ENCODE measurements at places on chromosomes 4 and X. TPM values are rescaled to one million over a fixed set of nuclear protein-coding genes. Genes with fewer than 3 reads are reported as not detected.

Gene SPRY1
- polyA plus RNA-seq = 149 TPM

Gene ACOT9
- 63.2 TPM for polyA plus RNA-seq

Gene CCKAR
- polyA plus RNA-seq = not detected

Gene PNMA6F
- not detected for polyA plus RNA-seq

Gene FAM114A1
- polyA plus RNA-seq = 54.7 TPM

Gene TRIM75
- 0.22 TPM for polyA plus RNA-seq

Gene CXCL6
- 0.30 TPM for polyA plus RNA-seq

Gene GALNTL6
- 1.5 TPM for polyA plus RNA-seq

Gene DCAF12L2
- polyA plus RNA-seq = 6.7 TPM

Gene KDR
- 48.8 TPM for polyA plus RNA-seq

Gene F8A1
- polyA plus RNA-seq = 4.7 TPM

Gene EVC2
- polyA plus RNA-seq = 4.7 TPM

- peak; percentile 7 for DNase-seq
Observed at GRCh38 chr4:4284827-4285618, 4.9 kb downstream of the LYAR start.

DNA sequence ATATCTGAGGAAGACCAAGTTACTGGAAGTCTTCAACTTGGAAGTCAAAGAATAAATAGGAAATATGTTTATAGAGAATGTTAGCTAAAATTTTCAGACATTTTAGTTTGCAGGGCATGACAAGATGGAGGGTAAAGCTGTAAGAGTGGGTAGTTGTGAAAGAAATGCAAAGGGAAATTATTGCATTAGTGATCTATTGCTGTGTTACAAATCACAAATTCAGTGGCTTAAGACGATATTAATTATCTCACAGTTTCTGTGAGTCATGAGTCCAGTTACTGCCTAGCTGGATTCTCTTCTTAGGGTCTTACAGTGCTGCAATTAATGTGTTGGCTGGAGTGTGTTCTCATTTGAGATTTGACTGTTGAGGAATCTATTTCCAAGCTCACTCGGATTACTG, 62.9 kb upstream of the CAMK2D start:
- DNase-seq = no peak

DNA sequence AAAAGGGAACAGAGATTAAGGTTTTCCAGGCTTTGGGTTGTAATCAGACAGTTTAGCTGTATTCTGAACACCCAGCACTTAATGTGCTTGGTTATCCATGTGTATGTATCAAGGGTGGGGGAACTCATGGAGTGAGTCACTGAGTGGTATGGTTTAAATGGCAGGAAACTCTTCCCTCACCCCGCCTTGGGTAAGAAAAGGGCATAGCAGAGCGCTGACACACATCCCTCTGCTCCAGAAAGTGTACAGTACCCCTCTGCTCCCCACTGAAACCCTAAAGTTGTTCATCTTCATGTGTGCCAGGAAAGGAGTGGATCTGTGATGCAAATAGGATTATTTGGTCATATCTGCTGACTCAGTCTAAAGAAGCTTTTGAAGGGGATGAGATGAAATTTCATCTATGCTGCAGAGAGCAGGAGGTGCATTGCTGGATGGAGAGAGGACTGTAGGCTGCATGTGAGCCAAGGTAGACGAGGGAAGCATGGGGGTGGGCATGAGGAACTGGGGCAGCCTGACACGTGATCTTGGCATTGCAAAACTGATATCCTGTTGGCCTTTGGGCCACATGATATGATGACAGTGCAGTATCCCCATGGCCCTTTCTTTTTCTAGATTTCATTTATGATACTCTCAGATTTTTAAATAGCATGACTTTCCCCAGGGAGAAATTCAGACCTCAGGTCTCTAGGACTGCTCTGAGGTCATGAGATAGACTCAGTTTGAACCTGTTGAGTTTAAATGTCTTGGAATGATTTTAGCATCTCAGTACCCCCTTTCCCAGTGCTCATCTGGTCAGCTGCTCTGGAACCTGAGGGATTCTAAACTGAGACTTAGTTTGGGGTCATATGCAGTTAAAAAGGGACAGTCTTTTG, 84.8 kb downstream of the TMEM164 start:
- DNase-seq = no peak

GRCh38 chr4:84870398-84871163, 95.9 kb downstream of the WDFY3 start:
- no peak for DNase-seq

- no peak for DNase-seq
Observed at GRCh38 chr4:145154573-145154972, 25.8 kb downstream of the OTUD4 start.

- no peak for DNase-seq
Observed at GRCh38 chr4:97498875-97499274, 644.4 kb downstream of the STPG2 start.

DNA sequence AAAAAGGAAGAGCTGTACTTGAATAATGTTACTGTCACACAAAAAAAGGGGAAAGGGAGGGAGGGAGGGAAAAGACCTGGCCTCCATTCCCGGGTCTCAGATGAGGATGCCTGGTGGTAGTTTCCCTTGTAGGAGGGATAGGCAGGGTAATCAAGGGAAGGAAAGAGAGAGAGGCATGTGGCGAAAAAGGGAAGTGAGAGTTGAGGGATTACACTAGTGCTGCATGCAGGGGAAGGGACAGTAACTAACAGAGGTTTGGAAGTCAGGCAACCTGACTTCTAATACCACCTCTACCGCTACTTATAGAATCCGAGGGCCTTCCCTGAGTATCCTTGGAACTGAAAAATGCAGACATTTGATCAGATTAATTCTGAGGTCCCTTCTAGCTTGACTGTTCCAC, 821.7 kb upstream of the FTHL17 start:
- DNase-seq = no peak

DNA sequence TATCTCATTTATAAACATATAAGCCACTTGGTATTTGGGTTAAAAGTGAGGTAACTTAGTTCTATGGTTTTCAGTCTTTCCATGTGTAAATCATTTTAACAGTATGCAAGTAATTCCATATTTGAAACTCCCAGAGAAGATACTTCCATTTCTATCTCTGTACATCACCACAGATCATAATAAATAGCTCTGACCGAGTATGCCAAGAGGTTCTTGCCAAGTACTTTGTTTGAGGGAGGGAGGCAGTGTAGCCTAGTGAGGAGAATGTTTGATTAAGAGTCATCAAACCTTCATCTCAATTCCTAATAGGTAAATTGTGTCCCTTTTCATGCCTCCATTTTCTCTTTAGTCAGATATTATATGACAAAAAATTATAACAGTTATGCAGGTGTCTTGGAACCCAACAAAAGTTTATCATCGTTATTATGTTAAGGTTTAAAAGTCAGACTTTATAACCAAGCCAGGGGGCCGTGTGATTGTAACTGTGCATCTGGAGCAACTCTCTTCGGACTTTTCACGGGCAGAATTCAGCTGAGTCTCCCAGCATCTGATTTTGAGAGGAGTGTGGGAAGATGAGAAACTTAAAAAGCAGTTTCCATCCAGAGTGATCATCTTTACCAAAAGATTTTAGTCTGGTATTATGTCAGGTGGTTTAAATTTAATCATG, 123.8 kb downstream of the ANK2 start:
- DNase-seq = peak; percentile 76

DNA sequence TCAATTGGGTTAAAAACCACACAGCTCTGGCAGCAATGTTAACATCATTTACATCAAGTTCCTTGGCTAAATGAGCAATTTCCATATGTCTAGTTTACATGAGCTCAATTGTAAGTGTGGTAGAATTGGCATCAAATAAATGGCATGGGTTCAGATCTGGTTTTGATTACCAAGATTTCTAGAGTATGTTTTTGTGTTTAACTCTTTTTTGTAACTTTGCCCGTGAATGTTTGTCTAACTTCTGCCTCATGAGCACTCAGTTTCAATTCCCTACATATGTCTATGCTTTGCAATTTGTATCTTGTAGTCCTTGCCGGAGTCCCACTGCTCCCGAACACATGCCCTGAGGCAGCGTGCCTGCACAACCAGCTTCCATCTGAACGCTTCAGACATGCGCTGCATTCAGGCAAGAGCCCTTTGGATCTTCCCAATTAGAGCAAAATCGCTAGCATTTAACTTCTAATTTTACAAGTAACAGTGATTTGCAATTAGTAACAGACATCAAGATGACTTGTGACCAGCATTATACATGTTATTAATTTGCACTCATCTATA, 644.4 kb downstream of the TRIML1 start:
- no peak for DNase-seq

- peak; percentile 33 for DNase-seq
Observed at GRCh38 chr4:170089274-170089667, 485 bp downstream of the AADAT start.

- DNase-seq = no peak
Observed at GRCh38 chrX:41475191-41475590, 28.0 kb downstream of the NYX start.

- no peak for DNase-seq
Observed at GRCh38 chr4:148332486-148332885, 109.7 kb downstream of the NR3C2 start.

- no peak for DNase-seq
Observed at GRCh38 chr4:81418572-81418971, 53.1 kb downstream of the RASGEF1B start.

- DNase-seq = no peak
Observed at GRCh38 chr4:177441061-177441802, 1.0 kb downstream of the AGA start.

DNA sequence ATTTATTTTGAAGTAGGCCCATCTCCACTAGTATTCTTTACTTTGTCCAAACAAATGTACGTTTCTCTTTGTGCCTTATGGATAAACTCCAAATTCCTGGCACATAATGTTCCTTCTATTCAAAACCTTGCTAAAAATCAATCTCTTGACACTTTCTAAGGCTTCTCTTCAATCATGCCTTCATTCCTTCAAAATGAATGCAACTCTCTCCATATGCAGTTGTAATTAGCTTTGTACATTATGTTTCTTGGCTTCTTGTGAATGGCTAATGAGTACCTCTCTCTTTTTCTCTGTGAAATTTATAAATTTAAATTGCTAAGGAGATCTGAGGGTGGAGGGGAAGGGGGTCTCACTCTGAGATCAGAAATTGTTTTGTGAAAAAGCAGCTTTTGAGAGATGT, 24.0 kb upstream of the ANK2 start:
- no peak for DNase-seq

DNA sequence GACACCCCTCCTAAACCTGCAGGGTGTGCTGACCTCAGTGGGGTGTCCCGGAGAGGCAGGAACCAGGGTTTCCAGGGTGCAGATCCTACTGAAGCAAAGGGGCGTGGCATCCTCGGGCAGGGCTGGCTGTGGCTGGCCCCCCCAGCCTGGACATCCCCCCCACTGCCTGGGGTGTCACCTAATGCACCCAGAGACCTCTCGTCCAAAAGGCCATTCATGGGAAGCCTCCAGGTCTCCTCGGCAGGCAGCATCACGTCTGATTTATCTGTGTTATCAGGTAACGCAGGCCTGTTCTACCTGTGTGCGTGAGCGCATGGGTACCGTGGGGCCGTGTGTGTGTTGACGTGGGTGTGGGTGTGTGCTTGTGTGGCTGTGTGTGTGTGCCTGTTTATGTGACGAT, 210.0 kb downstream of the SHOX start:
- no peak for DNase-seq

GRCh38 chr4:153148791-153149190, 55.5 kb upstream of the TRIM2 start:
- no peak for DNase-seq

- DNase-seq = no peak
Observed at GRCh38 chr4:156825074-156825473, 146.5 kb downstream of the PDGFC start.

DNA sequence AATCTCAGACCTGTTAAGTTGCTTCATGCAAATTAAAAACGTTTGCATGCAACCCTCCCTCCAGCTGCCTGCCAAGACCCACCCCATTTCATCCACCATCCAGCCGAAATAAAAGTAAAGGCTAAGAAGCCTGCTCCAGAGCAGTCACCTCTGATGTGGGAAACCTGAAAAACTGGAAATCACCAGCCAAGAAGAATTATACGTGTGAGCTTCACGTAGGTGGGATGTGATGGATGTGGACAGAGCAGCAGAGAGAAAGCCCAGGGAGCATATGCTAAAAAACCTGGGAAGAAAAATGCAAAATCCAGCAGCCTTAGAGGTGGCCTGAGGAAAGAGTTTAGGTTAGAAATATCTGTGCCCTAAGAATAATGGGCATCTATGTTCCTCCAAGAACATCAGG, 160.6 kb upstream of the STS start:
- no peak for DNase-seq

DNA sequence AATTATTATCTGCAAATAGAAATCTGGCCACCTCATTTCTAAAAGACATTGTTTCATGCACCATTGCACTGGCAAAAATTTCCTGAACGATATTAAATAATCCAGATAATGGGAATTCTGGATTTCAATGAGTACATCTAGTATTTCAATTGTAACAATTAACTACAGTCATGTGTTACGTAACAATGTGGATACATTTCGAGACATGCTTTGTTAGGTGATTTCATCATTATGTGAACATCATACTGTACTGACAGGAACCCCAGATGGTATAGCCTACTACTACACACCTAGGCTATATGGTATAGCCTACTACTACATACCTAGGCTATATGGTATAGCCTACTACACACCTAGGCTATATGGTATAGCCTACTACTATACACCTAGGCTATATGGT, 14.8 kb downstream of the LAMTOR3 start:
- DNase-seq = no peak

DNA sequence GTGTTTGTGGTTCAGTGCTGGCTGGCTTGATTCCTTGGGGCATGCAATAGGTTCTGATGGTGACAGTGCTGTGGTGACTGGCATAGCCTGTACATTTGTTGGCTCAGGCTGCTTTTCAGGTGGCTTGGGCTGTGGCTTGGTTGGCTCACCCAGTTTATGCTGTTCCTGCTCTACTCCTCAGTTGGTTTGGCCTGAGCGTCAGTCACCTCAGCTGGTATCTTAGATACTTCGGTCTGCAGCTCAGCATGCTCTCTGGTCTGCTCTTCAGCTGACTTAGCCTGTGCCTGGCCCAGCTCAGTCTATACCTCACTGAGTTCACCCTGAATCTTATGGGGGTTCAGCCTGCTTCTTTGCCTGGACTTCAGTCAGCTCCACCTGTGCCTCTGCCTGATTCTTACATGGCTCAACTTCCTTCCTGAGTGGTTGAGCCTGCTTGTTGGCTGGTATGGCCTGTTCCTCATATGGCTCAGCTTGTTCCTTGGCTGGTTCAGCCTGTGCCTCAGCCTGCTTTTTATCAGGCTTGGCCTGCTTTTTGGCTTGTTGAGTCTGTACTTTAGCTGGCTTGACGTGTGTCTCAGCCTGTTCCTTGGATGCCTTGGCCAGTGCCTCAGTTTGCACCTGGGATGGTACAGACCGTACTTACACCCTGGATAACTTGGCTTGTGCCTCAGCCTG, 170.6 kb downstream of the MSN start:
- no peak for DNase-seq

GRCh38 chrX:63349307-63349706, 1.8 kb downstream of the SPIN4 start:
- DNase-seq = peak; percentile 12

- no peak for DNase-seq
Observed at GRCh38 chr4:36173905-36174304, 70.4 kb downstream of the ARAP2 start.

DNA sequence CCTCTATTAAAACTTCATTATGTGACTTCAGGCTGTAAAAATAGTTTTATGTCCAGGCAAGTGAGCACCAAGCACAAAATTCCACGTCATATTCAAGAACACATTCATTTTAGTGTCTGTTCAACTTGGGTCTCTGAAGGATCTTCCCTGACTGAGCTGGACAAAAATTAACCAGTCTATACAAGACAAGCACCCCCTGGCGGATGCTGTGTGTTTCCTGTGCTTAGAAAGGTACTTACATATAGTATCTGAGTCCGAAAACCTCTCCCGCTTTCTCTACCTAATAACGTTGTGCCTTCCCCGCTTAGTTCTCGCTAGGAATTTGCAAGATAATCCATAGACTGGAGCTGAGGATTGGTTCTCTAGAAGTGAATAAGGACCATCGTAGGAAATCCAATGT, 2214.5 kb upstream of the TENM3 start:
- peak; percentile 13 for DNase-seq

Data from muscle of back (tissue), 13 donors.